ENCODE measurements at places on chromosomes 1 and 21.
A peak's percentile ranks its signal among the peaks of the same experiment; 100 is the strongest.

DNA sequence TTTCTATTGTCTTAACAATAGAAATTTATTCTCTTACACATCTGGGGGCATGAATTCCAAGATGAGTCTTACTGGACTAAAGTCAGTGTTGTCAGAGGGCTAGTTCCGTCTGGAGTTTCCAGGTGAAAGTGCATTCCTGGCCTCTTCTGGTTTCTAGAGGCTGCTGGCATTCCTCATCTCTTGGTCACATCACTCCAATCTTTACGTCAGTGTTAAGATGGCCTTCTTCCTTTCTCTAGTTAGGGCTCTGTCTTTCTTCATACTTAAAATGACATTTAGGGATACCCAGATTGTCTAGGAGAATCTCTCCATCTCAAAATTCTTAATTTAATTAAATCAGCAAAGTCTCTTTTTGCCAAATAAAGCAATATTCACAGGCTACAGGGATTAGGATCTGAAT lies 13.3 kb upstream of the PDC start:
- DNase-seq = no peak

GRCh38 chr1:192453360-192453992 lies 122.1 kb upstream of the RGS1 start:
- DNase-seq = no peak

DNA sequence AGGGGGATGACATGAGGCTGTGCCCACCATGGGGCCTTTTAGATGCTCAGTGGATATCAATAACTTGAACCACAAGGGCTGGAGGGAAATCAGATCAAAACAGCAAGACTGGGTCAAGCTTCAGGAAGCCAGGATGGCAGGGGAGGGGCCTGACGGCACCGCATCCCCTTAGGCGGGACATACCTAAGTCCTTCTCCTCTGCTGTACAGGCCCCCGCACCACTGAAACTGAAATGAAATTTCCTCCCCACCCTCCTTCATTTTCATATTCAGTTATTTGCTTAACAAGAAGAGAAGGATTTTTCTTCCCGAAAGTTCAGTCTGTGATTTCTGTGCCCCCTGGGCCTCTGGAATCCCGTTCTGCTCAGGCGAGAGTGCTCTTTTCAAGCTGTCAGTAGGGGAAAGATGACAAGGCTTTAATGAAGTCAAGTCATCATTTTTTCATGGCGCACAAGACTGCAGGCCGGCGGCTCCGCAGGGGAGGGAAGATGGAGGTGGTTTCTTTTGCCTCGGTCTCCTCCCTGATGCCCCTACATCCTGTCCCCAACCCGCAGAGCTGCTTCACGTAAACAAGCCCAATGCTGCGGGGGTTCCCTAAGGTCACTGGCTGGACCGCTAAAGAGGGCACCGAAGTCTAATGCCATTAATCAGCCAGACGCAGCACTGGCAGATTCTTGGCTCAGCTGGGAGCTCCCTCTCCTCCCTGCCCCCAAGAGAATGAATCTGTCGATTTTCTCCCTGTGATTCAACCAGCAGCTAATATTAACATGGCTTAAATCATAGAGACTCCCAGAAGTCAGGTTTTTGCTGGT lies 264.8 kb downstream of the C1orf94 start:
- no peak for DNase-seq

GRCh38 chr1:193229136-193229535 lies 42.7 kb upstream of the B3GALT2 start:
- no peak for DNase-seq

- DNase-seq = no peak
Observed at GRCh38 chr1:163540727-163541126, 219.0 kb downstream of the NUF2 start.

DNA sequence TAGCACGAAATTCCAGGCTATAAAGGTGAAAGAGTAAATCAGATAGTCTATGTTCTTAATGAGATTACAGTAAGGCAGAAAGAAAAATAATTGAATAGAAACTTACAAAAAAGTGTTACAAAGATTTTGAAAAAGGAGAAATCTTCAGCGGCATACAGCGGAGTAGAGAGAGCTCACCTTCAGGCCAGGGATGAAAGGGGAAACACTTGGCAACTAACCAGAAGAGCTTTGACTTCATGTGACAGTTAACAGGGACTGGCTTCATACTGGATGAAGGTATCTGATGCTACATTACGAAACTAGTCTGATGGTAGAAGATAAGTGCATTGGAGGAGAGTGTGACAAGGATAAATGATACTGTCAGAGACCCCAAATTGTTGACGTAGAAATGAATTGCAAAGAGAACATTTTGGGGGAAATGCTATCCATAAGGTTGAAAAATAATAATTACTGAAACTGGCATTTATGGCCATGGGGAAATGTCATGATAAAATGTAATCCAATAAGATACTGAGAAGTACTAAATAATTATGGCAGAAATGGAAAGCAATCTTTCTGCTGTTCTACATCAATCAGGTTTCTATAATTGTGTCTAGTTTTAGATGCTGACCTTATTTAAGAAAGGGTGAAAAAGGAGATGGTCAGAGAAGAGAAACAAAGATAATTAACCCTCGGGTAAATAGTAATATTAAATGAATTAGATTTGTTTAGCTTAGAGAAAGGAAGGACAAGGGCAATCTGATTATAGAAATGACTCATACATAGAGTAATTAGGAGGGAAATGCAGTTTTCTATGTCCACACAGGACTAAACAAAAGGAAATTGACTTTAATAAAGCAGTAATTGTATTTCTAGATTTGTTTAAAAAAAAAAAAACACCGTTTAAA lies 808.7 kb downstream of the NCAM2 start:
- DNase-seq = no peak

GRCh38 chr1:39689214-39689613 lies 2.0 kb downstream of the HPCAL4 start:
- DNase-seq = no peak

GRCh38 chr1:154877370-154877974 lies 7.4 kb upstream of the KCNN3 start:
- DNase-seq = no peak

DNA sequence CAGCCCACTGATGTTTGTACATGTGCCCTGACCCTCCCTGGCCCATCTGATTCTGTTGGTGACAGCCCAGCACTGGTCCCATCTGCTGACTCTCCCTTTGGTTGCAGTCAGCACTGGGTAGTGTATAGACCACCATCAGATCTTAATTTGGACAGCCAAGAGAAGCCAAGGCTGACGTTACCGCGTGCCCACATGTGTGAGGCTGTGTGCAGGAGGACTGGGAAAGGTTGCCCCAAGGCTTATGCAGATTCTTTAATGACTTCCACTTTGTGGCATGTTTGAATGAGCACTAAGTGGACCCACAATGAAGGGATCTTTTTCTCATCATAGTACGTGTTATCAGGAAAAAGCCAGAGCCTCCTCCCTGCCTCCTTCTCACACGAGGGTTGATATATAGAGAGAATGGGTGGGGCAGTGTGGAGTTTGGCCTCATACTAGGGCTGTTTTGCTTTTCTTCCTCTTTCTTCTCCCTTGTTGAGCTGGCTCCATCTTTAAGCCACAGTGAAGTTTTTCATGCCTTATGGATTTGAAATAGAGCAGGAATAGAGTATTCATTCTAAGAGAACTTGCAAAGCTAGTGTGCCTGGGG lies 93.5 kb downstream of the NAV1 start:
- no peak for DNase-seq

DNA sequence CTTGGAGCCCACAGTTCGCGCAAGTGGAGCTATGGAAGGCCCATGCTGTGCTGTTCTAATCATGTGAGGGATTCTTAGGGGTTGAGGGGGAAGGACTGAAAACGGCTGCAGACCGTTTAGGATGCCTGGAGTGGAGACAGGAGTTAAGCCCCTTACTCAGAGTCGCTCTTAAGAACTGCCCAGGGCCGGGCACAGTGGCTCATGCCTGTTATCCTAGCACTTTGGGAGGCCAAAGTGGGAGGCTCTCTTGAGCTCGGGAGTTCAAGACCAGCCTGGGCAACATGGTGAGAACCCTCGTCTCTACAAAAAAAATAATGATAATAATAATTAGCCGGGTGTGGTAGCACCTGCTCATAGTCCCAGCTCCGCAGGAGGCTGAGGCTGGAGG lies 1.1 kb downstream of the ZNF672 start:
- DNase-seq = no peak

- DNase-seq = no peak
Observed at GRCh38 chr1:248825573-248825908, 174 bp downstream of the SH3BP5L start.

GRCh38 chr1:224660074-224660473 lies 44.0 kb downstream of the CNIH3 start:
- DNase-seq = no peak

GRCh38 chr1:9112961-9113880 lies 15.7 kb downstream of the GPR157 start:
- no peak for DNase-seq

GRCh38 chr1:26701995-26702679 lies 6.3 kb downstream of the ARID1A start:
- no peak for DNase-seq

GRCh38 chr1:2044510-2045319 lies 5.5 kb upstream of the PRKCZ start:
- DNase-seq = peak; percentile 56

GRCh38 chr21:44965251-44966022 lies 25.6 kb downstream of the SLX9 start:
- DNase-seq = no peak

DNA sequence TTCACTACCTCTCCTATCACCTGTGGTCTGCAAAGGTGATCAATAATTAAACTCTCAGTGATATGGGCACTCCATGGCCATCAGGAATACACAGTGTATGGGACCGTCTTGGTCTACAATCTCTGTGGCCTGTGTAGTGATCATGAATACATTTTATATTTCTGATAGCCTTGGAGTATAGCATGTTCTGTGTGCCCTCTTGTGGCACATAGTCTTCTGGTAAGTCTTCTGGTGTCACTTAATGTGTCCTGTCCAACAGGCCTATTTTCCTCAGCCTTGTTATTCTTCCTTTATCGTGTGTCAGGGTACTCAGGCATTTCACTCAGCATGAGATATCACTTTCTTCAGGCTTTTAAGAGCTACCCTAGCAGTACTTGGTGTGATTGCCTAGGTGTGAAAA lies 393.6 kb downstream of the AGBL4 start:
- DNase-seq = no peak

- no peak for DNase-seq
Observed at GRCh38 chr1:52057255-52057654, 1.2 kb downstream of the BTF3L4 start.

DNA sequence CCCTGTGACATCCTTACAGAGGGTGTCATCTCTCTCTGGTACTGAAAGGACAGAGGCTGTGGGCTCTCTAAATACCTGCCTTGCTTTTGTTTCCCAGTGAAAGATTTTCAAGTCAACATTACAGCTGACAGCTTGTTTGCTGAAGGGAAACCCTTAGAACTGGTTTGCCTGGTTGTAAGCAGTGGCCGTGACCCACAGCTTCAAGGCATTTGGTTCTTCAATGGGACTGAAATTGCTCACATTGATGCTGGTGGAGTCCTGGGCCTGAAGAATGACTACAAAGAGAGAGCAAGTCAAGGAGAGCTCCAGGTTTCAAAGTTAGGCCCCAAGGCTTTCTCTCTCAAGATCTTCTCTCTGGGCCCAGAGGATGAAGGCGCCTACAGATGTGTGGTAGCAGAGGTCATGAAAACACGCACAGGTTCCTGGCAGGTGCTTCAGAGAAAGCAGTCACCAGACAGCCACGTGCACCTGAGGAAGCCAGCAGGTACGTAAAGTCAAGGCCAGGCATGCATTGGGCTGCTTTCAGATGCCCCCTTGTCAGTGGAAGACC lies 11.8 kb downstream of the CD101 start:
- no peak for DNase-seq

- DNase-seq = peak; percentile 65
Observed at GRCh38 chr1:64505944-64506655, 36.2 kb downstream of the CACHD1 start.

- DNase-seq = no peak
Observed at GRCh38 chr1:58710190-58711085, 10.6 kb upstream of the MYSM1 start.

- DNase-seq = no peak
Observed at GRCh38 chr1:116290085-116290705, 82.8 kb upstream of the ATP1A1 start.

GRCh38 chr1:112501810-112502641 lies 6.7 kb upstream of the WNT2B start:
- DNase-seq = peak; percentile 35

- DNase-seq = no peak
Observed at GRCh38 chr1:225447650-225448089, 19.8 kb upstream of the LBR start.

DNA sequence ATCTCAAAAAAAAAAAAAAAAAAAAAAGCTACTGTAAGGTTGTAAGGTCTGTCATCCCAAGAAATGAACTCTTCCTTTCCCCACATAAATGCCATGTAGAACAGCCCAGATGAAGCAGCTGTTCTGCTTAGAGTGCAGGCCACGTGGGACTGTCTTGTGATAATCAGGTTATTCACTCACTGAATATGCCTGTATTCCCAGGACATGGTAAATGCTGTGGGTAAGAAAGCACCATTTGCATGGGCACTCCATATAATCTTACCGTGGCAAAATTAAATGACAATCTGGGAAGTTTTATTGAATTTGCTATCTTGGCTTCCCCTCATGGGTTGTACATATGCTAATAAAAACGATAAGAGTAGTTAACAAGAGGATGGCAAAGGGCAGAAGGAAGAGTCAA lies 13.8 kb downstream of the RGS5 start:
- DNase-seq = peak; percentile 17

- DNase-seq = peak; percentile 65
Observed at GRCh38 chr1:24319312-24319863, at the start of gene GRHL3. Gene GRHL3 (plus strand): TSS chr1:24319357. CDS start chr1:24319552, 195 bp downstream.

DNA sequence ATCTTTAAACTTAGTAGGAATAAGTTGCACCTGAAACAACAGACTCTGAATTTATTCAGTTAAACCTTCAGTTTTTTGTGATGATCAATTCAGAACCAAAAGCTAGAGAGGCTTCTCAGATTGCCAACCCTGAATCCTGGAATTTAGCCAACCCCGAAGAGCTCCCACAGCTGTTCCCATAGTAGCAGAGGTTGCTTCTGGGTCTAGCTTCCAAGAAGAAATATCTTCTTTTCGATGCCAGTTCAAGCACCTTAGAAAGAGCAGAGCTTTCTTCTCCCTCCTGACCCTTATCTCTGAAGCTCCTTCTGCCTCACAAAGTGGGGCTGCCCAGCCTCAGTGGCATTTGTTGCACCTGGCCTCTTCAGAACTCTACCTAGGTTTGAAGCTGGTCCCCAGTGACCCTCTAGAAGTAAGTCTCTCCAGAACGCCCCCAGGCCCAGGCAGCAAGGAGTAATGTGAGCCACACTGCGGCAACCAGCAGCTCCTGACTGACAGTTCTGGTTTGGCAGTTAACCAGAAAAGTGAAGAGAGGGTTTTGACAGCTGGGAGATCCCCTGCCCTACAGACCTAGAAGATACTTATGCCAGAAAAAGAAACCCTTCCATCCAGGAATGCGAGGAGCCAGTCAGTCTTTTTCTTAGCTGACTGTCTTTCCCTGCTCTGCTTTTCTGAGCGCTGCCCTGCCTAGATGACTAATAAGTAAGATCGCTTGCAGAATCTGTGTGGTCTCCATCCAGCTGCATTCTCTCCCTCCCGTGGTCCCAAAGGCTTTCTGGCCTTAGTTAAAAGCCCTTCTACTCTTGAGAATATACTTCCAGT lies 165.9 kb downstream of the ADGRL4 start:
- peak; percentile 13 for DNase-seq

GRCh38 chr1:242731446-242731845 lies 206.9 kb upstream of the PLD5 start:
- no peak for DNase-seq

GRCh38 chr1:32536764-32537163 lies 2.5 kb upstream of the ZBTB8A start:
- no peak for DNase-seq

- no peak for DNase-seq
Observed at GRCh38 chr1:247407180-247407616, 8.8 kb upstream of the NLRP3 start.

- DNase-seq = no peak
Observed at GRCh38 chr1:218499011-218499691, 154.0 kb downstream of the TGFB2 start.
